ENCODE measurements at places on chromosomes 5 and 9.

- no peak for DNase-seq
These were observed 28.8 kb upstream of the PANK3 start for GRCh38 chr5:168607946-168608345.

DNA sequence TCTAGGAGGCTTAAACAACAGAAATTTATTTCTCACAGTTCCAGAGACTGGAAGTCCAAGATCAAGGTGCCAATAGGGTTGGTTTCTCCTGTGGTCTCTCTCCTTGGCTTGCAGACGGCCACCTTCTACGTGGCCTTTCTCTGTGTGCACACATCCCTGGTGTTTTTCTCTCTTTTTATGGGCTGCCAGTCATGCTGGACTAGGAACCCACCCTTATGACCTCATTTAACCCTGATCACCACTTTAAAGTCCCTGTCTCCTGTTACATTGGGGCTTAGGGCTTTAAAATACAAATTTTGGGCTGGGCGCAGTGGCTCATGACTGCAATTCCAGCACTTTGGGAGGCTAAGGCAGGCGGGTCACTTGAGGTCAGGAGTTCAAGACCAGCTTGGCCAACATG lies 157.1 kb downstream of the TLE1 start:
- DNase-seq: no peak

DNA sequence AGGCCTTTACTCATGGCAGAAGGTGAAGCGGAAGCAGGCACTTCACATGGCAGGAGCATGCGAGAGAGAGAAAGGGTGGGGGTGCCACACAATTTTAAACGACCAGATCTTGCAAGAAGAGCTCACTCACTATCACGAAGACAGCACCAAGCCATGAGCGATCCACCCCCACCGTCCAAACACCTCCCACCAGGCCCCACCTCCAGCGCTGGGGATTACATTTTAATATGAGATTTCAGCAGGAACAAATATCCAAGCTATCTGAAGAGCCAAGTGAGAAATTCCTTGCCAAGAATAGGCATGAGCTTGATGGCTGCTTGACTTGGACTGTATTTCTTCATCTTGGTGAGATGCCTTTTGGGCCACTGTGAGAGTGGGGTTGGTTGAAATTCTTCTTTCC lies 88.0 kb downstream of the PDZD2 start:
- no peak for DNase-seq

DNA sequence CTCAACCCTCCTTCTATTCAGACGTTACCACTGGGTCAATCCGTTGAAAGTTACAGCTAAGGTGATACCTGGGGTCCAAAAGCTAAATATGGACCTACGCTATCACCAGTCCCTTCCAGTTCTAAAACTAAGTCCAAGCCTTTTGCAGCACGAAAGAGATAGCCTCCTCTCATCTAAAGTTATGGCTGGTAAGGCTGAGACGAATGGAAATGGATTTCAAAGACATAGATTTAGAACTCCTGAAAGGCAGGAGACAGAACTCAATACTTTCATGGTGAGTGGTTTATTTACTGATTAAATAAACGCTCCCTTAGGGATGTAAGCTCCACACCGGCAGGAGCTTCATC lies 751 bp upstream of the RIC1 start:
- peak; percentile 11 for DNase-seq

GRCh38 chr5:144774197-144774596 lies 603.5 kb downstream of the KCTD16 start:
- no peak for DNase-seq

GRCh38 chr5:10875201-10875768 lies 114.3 kb upstream of the DAP start:
- no peak for DNase-seq

DNA sequence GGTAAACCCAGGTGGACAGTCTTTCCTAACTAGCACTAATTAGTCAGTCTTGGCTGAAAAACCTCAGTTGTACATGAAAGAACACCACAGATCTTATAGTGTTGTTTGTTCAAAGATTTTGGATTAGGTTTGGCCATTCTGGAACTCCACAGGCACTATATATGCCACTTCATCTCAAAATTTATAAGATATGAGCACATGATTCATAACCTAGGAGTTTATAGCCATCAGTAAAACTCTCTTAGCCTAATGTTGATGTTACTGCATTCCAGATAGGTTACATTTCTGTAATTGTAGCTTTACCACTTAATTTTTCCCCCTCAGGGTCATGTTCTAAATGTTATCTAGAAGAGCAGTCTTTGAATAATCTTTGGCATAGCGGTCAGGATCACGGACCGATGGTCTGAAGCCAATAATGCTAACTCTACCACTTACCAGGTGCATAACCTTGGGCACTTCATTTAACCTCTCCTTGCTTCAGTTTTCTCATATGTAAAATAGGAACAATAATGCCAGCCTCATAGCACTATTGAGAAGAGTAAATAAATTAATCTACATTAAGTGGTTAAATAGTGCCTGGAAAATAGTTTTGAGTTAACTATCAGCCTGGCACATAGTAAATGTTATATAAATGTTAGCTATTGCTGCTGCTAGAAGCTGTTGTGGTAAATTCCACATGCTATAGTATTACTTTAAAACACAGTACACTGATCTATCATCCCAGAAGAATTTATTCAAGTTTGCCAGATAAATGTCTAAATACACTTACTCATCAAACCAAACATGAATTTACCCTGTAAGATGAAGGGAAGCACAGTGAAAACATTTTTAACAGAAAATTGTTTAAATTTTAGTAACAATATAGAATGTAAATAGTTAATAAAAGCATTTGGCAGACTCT lies 743.9 kb downstream of the NR2F1-AS1 start:
- peak; percentile 40 for DNase-seq

DNA sequence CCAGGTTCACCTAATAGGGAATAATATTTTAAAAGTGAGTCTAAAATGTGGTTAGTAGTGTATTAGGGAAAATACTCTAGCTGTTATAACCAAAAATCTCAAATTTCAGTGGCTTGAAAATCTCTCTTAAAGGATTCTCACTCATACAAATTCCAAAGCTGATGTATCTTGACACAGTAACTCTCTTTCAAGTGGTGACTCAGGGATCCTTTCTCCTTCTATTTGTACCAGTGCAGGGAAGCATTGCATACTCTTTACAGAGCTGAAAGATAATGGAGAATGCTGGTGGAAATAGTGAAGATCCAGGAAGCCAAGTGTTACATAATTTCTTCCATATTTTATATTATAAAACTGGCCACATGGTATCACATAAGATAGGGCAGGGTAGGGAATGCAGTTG lies 560.2 kb upstream of the CDH9 start:
- no peak for DNase-seq

DNA sequence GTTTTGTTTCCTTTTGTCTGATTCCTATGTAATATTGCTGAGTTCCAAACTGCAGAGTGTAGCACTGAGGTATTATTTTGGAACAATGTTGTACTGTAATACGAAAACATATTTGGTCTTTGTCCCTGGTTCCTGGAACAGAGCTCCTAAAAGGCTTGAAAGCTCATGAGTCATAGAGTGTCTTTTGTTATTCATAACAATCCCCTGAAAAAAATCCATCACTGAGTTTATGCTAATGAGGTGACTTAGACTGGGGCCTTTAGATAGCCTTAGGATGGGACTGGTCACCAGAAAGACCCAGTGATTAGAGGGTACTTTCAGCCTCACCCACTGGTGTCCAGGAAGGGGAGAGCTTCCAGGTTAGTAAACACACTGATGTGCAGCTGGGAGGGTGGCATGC lies 132.7 kb upstream of the POU5F2 start:
- DNase-seq: peak; percentile 20

DNA sequence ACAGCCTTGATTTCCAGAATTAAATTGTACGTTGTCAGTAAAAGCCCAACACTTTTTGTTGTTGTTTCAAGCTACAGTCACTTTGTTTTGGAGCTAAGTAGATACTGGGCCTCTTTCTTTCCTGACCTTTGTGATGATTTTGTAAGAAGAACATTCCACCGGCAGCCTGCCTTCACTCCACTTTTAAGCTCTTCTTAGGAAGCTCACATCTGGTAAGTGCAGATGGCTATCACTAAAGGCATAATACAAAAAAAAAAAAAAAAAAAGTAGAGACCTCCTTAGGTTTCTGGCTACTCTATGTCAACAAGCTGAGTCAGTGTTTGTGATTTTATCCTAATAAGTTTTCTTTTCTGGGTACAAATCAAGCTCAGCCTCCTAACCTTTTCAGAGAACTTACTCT lies 1922.1 kb upstream of the WWC1 start:
- DNase-seq: no peak

GRCh38 chr9:91904588-91905236 lies 45.3 kb downstream of the ROR2 start:
- no peak for DNase-seq

- DNase-seq: no peak
These were observed 187.7 kb downstream of the PIK3R1 start for GRCh38 chr5:68403301-68403700.

DNA sequence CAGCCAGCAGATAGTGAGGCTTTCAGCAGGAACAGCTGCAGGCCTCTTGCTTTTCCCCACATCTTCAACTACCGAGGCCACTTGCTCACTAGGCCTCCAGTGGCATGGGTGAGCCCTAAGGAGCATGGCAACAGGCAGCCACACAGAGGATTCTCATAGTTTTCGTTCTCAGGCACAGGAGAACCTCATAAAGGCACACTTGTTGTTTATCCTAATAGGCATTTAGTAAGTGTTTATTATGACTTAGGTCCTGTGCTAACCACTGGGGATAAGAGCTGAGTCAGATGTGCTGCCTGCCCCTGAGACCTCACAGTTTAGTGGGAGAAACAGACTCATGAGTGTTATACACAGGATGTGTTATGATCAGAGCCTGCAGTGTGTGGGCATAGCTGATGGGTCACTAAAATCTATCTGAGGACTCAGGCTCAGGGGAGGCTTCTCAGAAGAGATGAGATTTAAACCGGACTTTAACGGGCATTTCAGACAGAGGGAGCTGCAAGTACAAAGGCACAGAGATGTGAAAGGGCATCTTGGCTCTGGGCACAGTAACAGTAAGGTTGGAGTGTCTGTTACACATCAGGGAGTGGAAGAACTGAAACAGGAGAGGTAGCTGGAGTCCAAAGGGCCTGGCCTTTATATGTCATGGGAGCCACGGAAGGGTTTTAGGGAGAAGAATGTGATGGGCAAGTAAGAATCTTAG lies 21.0 kb upstream of the HEMGN start:
- peak; percentile 33 for DNase-seq

DNA sequence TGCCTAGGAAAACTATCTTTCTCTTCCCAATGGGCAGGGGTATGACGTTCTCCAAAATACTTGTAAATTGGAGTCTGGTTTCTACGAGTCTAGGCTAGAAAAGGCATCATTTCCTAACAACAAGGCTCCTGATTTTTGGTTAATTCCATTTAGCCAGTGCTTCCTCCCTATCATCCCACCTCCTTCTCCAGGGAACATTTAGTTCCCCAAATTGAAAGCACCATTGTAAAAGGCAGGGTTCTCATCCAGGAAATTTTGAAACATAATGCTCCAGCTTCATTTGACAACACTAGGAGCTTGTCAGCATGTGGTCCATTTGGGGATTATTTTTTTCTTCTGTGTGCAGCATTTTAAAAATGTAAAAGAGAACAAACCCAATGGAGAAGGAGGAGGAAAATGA lies 256.5 kb upstream of the GRIA1 start:
- no peak for DNase-seq

- no peak for DNase-seq
These were observed 23.1 kb downstream of the EDIL3 start for GRCh38 chr5:84361572-84361971.

DNA sequence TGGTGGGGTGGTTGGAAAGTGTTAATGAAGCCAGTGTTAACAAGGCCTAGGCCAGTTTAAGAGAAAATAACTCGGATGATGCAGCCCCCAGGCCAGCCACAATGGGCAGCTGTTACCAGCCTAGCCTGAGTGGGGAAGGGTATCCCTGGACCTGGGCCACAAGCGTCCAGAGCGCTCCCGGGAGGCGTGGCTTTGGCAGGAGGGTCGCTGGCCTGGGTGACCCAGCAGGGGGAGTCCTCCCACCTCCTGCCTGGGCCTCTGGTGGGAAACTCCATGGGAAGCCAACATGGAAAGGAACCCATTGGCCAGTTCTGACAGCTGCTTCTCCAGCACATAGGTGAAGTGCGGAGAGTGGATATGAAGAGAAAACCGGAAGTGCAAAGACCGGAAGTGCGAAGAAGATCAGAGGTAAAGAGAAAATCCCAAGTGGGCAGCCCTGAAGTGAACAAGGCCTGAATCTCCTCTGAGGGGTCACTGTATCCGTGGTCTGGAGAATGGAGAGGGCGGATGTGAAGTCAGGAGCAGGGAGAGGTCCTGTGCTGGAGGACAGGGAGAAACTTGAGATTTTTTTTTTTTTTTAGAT lies 79.0 kb downstream of the ADCY2 start:
- no peak for DNase-seq

DNA sequence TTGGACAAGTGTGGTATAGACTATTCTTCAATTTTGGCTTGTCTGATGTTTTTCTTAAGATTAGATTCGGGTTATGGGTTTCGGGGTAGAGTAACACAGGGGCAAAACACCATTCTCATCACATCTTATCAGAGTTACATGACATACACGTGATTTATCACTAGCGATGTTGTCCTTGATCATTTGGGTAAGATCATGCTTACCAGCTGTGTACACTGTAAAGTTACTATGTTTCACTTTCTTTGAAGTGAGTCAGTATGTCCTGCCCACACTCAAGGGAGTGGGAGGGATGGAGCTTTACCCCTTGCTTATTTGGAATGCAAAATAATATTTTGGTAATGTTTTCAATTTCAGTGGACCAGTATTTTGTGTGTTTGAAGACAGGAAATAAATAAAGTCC lies 101.8 kb upstream of the TAF11L2 start:
- no peak for DNase-seq

DNA sequence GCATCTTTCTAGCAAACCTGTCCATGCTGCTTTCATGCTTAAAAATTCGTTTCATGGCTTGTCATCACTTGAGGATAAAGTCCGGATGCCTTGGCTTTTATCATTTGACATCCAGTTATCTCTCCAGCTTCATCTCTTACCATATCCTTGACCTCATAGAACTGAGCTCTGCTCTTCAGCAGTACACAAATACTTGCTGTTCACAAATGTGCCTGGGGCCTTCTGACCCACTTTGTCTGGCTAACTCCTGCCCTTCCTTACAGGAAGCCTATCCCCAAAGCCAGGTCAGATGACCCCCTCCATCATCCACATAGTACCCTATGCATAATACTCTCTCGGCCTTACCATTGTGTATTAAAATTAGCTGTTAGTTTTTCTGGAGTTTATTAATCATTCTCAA lies 249.1 kb downstream of the SAXO1 start:
- no peak for DNase-seq

GRCh38 chr5:108451269-108451668 lies 69.4 kb upstream of the FBXL17 start:
- DNase-seq: no peak

- no peak for DNase-seq
These were observed 38.7 kb downstream of the TGFBR1 start for GRCh38 chr9:99143655-99144054.

Measured in AG10803 (cell line).